NCI-H2081 treated with DMSO at 0.1 percent for 48 hours (cell line): ENCODE measurements at places on chromosomes 11 and 22.
A peak's percentile ranks its signal among the peaks of the same experiment; 100 is the strongest.

DNA sequence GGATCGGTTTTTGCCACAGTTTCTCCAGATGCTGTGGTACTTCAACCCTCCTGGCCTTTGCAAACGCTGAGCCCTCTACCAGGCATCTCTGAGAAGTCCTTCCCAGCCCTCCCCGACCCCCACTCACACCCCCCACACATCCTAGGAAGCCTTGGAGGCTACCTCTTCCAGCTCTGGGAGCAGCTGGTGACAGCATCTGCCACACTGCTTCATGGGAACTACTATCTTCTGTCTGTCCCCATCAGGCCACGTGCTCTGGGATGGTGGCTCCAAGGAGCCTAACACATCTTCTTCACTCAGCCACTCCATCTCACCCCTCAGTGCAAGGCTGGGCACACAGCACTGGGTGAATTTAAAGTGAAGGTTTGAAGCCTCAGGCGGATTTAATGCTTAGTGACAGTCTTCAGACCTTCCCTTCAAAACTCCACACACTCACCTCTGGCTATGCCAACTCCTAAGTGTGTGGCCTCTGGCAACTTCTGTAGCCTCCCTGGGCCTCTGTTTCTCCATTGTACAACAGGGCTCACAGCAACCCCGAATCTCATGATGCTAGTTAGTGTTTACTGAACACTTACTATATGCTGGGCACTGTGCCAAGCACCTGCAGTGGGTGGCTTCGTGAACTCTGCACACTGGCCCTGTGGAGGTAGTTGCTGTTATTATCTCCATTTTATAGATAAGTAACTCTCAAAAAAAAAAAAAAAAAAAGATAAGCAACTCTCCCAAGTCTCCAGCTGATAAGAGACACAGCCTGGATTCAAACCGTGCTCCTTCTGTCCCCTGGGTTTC lies 7.3 kb upstream of the TP53I11 start:
- DNase-seq, result no peak

DNA sequence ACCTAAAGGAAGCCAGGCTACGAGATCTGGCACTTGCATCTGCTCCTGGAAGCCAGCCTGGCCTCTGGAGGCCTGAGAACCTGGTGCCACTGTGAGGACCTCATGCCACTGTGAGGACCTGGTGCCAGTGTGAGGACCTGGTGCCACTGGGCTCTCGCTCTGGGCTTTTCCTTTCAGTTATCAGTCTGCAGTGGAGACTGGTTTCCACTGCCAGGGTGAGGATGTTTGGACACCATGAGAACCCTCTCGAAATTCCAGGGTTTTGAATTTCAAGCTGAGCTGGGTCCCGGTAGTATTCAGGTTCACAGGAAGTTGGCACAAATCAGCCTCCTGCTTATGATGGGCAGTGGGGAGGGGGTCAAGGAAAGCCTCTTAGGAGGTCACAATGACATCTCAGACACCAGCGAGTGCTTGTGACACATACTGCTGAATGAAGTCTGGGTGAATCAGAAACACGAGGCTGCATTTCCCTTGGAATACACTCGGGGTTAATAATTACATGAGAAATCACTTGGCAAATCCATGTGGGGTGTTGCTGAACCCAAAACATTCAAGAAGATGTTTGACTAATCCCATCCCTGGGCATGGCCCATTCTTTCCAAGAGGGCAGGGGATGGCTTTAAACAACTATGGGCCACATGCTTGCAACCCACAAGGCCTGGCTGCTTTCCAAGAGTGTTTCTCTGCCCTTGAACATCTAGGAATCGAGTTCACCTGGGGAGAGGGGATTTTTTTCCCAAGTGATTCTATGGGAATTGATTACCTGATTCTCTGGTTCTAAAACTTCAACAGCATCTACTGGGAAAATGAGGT lies 60.2 kb downstream of the LINC01488 start:
- DNase-seq, result no peak

GRCh38 chr11:116641561-116642045 lies 131.2 kb downstream of the BUD13 start:
- DNase-seq, result peak; percentile 27

GRCh38 chr11:123594188-123594901 lies 60.1 kb downstream of the SCN3B start:
- no peak for DNase-seq

- no peak for DNase-seq
These were observed 33.2 kb upstream of the TCF20 start for GRCh38 chr22:42303396-42304323.

DNA sequence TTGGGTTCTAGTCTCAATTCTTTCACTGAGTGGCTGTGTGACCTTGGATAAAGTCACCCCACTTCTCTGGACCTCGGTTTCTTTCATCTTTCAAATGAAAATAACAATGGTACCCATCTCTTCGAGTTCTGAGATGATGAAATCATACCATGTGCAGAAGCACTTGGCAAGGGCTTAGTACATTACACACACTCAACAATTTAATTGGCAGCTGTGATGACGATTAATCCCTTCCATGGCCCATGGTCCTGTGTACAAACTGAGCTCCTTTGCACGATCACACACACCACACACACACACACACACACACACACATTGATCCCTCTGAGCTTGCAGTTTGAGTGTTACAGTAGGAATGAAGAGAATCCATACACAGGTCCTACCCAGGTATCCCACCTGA lies 103.4 kb upstream of the ASPHD2 start:
- no peak for DNase-seq

DNA sequence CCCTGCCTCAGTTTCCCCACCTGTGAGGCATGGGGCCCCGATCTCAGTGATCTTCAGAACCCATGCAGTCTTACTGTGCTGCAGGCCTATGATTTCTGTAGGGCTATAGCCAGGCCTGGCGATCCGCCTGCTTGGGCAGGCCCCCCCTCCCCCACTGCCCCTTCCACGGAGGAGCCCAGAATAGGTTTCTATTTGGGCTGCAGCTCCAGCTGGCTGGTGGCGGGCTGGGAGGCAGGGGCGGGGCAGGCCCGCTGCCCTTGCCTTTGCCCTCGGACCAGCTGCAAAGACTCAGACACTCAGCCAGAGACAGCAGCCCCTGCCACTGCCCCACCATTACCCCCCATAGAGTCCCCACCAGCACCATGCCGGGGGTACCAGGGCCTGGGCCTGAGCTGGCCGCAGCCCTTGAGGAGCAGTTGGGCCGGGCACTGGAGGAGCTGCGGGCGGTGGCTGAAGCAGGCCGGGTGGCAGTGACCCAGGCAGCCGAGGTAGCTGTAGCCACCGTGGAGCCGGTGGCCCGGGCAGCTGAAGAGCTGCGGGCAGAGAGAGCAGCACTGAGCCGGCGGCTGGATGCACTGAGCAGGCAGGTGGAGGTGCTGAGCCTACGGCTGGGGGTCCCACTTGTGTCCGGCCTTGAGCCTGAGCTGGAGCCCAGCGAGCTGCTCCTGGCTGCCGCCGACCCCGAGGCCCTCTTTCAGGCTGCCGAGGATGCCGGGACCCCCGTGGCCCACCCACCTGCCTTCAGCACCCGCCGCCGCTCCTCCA lies 12.2 kb downstream of the SMTN start:
- no peak for DNase-seq

DNA sequence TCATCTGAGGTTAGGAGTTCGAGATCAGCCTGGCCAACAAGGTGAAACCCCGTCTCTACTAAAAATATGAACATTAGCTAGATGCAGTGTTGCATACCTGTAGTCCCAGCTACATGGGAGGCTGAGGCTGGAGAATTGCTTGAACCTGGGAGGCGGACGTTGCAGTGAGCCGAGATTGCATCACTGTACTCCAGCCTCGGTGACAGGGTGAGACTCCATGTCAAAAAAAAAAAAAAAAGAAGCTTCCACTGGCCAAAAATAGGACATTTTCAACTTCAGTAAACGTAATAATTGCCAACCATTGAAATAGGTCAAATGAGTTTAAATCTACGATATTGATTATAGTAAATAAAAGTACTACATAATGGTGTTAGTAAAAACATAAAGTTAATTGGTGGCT lies 6.8 kb downstream of the BAIAP2L2 start:
- no peak for DNase-seq

DNA sequence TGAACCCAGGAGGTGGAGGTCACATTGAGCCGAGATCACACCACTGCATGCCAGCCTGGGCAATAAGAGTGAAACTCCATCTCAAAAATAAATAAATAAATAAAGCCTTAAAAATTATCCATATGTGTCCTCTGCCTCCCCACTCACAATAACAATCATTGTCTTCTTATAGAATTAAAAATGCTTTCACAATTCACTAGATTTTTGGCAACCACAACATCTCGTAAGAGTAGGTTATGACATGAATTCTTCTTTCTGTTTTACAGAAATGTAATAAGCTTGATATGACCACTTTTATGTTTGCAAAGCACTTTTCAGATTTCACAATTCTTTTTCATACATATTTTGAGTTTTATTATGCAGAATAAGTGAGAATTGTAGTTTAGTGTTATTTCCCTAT lies 54.5 kb upstream of the HSPA8 start:
- DNase-seq, result no peak

DNA sequence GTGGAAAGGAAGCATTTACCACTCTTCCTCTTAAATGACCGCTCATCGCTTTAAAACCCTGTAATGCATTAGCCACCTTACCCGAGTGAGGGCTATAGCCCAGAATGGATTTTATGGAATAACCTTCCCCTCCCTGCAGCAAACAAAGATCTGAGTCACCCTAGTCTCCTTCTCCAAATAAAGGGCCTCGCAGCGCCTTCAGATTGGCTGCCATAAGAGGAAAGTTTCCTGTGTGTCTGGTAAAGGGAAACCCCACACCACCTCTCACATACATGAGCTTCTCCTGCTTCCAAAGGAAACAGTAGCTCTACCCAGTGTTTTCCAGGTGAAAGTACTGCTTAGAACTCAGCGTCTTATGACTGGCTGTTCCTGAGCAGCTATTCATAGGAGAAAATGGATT lies 47.8 kb downstream of the PPP2R1B start:
- DNase-seq, result no peak

DNA sequence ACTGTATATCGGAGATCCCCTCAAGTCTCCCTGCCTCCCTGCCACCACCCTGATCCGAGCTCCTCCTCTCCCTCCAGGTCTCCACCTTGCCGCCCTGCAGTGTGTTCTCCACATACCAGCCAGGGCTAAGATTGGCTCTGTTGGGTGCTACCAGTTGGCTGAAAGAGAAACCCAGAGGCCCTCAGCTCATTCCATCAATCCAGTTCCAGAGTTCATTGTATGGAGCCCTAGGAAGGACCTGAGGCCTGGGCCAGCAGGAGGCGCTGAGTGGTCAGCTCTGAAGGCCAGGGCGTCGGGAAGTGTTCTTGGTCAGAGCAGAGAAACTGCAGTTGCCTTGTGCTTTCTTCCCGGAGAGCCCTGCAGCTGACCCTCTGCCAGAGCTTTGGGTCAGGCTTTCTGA lies 2.2 kb upstream of the TOP3B start:
- DNase-seq, result no peak

DNA sequence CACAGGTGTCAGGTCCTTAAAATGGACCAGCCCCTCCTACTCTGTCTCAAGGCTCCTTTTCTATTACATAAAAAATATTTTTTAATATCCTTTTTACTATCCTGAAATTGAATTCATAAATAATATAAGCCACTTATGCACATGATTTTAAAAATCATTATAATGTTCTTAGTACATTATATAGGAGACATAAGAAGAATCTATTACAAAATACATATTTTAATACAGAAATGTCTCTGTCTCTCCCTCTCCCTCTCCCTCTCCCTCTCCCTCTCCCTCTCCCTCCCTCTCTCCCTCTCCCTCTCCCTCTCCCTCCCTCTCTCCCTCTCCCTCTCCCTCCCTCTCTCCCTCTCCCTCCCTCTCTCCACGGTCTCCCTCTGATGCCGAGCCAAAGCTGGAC lies 52.0 kb upstream of the SLC6A5 start:
- no peak for DNase-seq

GRCh38 chr11:12397931-12398334 lies 20.6 kb downstream of the PARVA start:
- DNase-seq, result no peak

- no peak for DNase-seq
These were observed 9.8 kb downstream of the YAP1 start for GRCh38 chr11:102119997-102120396.

GRCh38 chr11:12195768-12196167 lies 85.4 kb downstream of the MICAL2 start:
- no peak for DNase-seq

GRCh38 chr11:5624489-5625279 lies at the start of gene TRIM34:
Gene TRIM34, plus strand, starts transcription at chr11:5625001. Its CDS starts 7,331 bp downstream, at chr11:5632332.
- no peak for DNase-seq

GRCh38 chr11:64935359-64936081 lies at the start of gene GPHA2:
Gene GPHA2, minus strand, starts transcription at chr11:64935893. Its CDS starts 433 bp downstream, at chr11:64935460.
- no peak for DNase-seq

GRCh38 chr11:102669664-102670063 lies 35.9 kb downstream of the MMP27 start:
- DNase-seq, result no peak

DNA sequence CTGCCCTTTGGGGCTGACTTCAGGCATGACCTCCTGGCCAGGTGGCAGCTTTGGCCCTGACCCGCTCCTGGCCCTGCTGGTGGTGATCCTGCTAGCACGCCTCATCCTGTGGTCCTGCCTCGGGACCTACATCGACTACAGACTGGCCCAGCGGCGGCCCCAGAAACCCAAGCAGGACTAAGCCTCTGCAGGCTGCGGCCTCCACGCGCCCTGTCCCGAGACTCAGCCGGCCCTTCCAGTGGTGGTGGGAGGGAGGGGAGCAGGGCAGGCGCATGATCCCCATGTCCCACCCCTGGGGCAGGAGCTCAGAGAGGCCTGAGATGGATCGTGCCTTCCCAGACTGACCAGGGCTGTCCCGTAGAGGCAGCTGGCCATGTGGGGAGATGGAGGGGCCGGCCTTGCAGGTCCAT lies 2.1 kb downstream of the SMIM38 start:
- DNase-seq, result no peak

DNA sequence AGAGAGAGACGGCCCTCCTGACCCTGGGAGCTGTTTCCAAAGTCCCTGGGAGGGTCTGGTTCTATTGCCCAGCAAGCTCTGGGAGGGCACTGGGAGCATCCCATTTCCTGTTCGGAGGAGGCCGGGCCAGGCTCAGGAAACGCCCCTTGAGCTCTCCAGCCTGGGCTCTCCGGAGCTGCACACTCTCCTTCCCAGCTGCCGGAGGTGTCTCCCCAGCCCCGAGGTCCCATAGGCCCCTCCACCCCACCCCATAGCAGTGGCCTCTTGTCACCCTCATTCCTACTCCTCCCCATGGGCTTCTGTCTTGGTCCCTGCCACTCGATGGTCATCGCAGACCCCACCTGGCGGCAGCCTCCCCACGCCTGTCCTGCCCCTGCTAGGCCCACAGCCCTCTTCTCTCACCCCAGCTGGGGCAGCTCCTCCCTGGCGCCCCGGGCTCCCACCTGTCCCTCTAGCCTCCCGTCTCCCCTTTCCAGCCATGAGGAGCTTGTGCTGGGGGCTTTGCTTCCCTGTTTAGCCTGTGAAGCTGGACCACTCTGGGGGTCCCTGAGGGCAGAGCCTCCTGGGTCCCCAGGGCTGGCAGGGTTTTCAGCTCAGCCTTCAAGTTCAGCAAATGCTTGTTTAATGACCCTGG lies 2.8 kb downstream of the TSPAN32 start:
- no peak for DNase-seq

GRCh38 chr11:128630367-128631230 lies 43.2 kb upstream of the ETS1 start:
- DNase-seq, result peak; percentile 33
